ENCODE measurements at places on chromosomes 11 and 22.
A peak's percentile ranks its signal among the peaks of the same experiment; 100 is the strongest.

DNA sequence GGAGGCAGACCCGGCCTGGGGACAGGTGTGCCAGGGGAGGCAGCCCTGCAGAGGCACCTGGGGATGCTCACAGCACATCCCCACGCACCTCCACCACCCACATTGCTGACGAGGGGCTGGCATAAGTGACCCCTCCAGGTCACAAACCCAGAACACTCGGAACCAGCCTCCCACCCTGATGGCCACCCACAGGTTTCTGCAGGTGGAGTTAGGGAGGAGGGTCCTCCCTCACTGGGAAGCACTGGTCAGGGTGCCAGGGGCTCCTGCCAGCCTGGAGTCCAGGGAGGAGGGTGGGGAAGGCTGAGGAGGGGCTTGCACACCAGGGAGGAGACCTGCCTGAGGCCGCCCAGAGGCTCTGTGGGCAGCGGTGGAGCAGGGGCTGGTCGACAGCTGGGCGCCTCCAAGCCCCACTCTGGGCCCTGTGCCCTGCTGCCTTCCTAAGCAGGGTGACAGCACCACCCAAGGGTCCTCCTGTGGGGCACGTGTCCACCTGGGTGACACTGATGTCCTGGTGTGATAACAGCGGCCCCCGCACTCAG lies 51.0 kb upstream of the CARS1 start:
- no peak for DNase-seq

DNA sequence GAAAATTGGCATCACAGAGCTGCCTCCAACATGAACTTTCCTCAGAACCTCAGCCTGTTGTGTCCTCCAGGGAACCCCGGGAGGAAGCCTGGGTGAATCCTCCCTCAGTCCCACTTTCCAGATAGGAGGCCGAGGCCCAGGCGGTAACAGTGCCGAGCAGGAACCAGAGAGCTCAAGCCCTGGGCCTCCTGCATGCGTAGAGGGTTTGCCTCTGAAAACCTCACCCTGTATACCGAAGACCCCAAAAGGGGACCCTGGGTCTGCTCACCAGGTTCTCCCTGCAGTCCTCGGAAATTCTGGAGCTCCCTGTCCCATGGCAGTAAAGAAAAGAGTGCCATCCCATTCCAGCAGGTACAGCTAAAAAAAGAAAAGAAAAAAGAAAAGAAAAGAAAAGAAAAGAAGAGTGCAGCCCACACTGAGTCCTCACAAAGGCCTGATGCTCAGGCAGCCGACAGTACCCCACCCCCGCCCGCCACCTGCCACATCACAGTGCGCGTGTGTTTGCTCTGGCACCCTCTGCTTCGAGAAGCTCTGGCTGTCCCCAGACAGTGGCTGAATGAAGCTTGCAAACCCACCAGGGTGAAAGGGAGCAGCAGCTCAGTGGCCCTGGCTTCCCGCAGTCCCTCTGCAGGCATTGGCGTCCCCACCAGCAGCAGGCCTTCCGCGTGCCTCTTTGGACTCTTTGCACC lies 28.4 kb upstream of the FADD start:
- no peak for DNase-seq

- DNase-seq = no peak
Observed at GRCh38 chr22:41034706-41035105, 57.7 kb upstream of the EP300 start.

- peak; percentile 55 for DNase-seq
Observed at GRCh38 chr11:112958670-112959069, 2.5 kb upstream of the NCAM1 start.

DNA sequence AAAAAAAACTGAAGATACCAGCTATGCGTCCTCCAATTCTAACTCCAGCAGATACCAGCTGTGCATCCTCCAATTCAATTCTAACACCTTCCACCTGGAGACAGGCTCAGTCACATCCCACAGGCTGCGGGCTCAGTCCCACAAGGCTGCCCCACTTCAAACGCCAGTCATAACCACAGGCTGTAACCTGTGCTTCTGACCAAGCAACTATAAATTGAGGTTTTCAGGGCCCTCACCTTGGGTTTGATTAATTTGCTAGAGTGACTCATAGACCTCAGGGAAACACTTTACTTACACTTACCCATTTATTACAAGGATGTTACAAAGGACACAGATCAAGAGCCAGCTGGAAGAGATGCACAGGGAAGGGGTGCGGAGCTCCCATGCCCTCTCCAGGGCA lies 32.4 kb upstream of the MSANTD2 start:
- DNase-seq = peak; percentile 48

DNA sequence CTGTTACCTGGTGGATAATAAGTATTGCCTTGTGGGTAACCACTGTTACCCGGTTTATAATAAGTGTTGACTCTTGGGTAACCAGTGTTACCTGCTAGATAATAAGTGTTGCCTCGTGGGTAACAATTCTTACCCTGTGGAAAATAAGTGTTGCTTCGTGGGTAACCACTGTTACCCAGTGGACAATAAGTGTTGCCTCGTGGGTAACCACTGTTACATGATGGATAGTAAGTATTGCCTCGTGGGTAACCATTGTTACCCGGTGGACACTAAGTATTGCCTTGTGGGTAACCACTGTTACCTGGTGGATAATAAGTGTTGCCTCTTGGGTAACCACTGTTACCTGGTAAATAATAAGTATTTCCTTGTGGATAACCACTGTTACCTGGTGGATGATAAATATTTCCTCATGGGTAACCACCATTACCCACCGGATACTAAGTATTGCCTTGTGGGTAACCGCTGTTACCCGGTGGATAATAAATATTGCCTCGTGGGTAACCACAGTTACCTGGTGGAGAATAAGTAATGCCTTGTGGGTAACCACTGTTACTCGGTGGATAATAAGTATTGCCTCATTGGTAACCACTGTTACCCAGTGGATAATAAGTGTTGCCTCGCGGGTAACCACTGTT lies 8.7 kb upstream of the NXPE4 start:
- no peak for DNase-seq

DNA sequence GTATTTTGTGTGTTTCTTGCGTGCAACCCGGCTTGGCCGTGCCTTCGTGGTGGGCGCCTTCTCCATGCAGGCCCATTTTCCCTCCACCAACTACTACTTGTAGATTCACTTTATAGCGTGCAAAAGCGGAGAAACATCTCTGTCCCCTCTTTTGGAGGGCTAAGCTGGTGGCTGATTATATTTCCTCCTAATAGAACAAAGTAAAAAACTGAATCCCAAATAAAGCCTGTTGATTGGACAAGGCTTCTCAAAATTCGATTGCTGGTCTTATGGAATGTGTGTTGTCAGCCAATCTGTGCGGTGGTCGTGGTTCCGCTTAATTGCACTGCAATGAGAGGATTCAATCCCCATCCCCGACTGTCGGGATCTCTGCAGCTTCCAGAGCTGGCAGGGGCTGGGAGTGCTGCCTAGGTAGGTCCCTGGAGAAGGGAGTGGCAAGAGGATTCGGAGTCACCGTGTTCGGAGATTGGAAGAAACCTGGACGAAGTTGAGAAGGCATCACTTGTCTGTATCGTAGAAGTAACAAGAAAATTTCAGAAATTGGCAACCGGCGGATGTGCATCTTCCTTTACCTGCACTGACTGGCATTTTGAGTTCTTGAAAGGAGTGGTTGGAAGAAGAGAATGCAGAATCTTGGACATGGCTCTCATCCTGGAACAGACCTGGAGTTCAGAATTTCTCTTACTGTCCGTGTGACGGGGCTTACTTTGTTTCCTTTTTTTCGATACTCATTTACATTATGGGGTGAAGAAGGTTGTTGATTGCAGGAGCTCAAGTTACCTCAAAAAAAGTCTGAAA lies 1.1 kb downstream of the HMGXB4 start:
- DNase-seq = peak; percentile 20

GRCh38 chr22:46171940-46172339 lies 21.6 kb downstream of the PPARA start:
- peak; percentile 51 for DNase-seq

DNA sequence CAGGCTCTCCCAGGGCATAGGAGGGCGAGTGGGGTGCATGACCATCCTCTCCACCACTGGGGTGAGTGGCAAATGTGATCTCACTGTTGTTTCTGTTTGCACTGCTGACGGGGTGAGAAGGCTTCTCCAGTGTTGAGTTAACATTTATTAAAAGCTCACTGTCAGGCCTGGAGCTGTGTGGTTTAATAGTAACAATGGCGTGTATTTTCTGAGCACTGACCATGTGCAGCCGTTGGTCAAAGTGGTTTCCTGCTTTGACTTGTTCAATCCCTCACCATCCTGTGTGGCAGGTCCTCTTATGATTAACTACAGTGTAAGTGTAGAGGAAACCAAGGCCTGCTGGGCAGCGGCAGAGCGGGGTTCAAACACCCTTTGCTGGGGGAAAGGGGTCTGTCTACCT lies 4.4 kb downstream of the A4GALT start:
- DNase-seq = no peak

GRCh38 chr22:40051322-40051721 lies 56.6 kb downstream of the FAM83F start:
- no peak for DNase-seq

DNA sequence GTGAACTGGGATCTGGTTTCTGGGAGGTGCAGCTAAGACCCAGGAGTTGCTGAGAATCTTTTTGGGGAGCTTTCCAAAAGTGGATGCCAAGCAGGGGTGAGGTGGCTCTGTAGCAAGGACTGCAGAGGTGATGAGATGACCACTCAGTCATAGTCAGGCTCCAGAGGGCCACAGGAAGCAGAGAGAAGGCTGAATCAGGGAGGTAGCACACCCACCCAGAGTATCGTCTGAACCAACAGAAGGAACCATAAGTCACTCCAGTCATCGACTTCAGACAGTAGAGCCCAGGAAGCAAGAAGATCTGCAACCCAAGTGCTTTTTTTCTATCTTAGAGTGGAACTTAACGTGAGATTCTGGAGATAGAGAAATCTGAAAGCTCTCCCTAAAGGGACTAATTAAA lies 335.7 kb upstream of the MPPED2 start:
- DNase-seq = no peak

GRCh38 chr22:36580846-36581245 lies 51.9 kb upstream of the EIF3D start:
- DNase-seq = no peak

DNA sequence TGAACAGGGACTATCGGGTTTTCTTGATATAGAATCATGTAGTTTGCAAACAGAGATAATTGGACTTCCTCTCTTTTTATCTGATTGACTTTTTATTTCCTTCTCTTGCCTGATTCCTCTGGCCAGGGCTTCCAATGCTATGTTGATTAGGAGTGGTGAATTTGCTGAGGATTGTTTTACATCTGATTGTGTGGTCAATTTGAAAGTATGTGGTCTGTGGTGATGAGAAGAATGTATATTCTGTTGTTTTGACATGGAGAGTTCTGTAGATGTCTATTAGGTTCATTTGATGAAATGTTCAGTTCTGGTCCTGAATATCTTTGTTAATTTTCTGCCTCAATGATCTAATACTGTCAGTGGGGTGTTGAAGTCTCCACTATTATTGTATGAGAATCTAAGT lies 713.2 kb upstream of the CCDC179 start:
- peak; percentile 54 for DNase-seq

GRCh38 chr22:24494167-24494527 lies 985 bp upstream of the UPB1 start:
- no peak for DNase-seq

GRCh38 chr11:134679592-134679991 lies 267.6 kb upstream of the B3GAT1 start:
- DNase-seq = no peak

DNA sequence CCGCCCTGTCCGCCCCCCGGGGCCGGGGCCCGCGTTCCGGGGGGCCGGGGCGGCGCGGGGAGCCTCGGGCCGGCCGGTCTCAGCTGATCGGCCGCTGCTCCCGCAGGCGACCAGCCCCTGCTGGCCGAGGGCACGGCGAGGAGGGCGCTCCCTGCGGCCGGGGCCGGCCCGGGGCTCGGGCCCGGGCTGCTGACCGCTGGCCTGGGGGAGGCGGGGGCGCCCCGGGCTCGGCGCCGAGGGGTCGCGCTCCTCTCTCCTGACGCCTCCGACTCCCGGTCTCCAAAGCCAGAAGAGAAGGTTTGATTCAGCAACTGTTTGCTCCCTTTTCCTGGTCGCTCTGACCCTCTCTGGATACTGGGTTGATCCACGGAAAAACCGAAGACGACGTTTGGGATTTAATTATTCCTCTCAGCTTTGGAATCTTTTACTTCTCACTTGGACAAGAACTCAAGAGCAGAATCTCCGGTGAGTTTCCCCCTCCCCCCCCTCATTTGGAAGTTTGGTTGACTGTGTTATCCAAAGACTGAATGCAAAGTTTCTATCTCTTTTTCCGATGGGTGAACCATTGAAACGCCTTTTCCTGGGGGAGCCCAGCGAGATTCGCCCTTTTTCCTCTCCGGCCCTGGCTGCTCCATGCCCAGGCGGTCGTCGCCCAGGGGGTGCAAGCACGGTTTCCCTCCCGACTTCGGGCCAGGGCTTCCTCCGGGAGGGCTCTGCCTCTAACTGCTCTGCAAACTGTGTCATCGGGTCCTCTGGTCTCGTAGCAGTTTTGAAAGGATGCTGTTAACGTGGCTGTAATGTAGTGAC lies 725 bp downstream of the KDM2A start:
- DNase-seq = no peak

- DNase-seq = no peak
Observed at GRCh38 chr11:45532546-45532945, 132.9 kb downstream of the CHST1 start.

DNA sequence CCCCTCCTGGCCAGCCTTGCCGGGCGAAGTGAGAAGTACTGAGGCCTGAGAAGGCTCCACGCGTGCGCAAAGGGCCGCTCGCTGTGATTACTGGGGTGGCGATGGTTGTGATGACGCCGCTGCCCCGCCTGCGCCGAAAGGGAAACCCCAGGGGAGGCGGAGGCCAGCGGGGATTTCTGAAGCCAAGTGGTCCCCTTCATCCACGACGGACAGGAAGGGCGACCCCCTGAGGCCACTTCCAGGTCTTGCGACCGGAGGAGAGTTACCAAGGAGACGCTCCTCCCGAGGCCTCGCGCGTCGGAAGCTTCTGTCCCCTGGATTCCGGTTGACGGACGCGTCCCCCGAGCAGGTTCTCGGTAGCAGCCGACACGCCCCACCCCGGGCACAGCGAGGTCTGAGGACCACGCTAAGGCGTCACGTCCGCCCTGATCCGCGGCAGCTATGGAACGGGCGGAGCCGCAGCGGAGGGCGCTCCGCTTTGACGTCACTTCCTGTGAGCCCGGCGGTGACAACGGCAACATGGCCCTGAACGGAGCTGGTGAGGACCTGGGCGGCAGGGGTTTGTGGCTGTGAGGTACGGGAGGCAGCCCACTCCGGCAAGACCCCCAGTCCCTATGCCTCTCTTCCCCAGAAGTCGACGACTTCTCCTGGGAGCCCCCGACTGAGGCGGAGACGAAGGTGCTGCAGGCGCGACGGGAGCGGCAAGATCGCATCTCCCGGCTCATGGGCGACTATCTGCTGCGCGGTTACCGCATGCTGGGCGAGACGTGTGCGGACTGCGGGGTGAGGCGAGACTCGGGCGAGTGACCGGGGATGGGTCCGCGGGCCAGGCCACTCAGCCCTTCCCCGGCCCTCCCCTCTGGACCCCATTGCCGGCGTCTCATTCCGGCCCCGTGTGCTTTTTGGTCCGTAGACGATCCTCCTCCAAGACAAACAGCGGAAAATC lies at the start of gene ZNRD2:
ZNRD2 (plus strand) TSS at position 505 of the 946 bp plus-strand sequence; CDS start at position 520, 15 bp downstream.
- DNase-seq = peak; percentile 99

DNA sequence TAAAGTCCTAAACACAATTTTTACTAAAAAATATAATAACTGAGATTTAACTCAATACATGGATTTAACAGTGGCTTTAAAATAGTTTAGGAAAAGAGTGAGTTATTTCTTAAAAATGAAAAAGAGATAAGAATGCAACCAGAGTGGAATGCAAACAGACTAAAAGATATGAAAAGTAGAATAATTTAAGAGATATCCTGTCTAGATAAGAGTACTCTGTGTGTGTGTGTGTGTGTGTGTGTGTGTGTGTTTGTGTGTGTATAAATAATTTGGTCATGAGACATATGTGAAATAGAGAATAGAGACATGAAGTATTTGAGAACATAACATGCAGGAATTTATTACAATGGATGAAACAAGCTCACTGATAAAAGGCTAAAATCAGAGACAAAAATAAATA lies 986.9 kb upstream of the CHORDC1 start:
- DNase-seq = no peak

All from fibroblast of lung (primary cell).